ENCODE measurements at places on chromosomes 12 and 14.

DNA sequence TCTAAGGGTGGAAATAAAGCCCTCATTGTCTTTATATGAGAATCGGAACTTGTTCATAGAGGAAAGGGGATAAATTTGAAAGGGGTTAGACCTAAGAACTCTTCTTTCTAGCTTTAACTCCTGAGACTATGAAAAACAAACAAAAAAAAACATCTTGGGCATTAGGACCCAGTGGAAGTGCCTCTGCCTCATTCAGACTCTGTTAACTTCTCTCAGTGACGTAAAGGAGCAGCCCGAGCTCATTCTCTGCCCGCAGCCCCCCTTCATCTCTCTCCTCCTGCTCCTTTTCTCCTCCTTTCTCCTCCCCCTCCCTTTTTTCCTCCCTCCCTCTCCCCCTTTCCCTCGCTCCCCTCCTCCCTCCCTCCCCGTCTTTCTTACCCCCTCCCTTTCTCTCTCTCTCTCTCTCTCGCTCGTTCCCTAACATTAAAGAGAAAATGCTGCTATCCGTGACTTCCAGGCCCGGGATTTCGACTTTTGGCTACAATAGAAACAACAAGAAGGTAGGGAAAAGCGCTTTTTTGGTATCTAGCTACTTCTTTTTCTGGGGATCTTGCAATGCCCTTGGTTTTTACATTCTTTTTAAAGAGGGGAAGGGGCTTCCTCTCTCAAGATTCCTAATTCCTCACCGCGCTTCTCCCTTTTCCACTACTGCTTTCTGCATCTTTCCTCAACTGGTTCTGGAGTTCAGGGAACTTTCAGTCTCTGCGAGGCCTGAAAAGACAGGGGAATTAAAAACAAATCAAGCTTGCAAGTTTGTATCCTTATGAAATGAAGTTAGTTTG is at the start of gene RBMS2:
RBMS2 (plus strand) TSS at position 231 of the 782 bp plus-strand sequence; CDS start at position 435, 204 bp downstream.
- peak; percentile 94 for DNase-seq

DNA sequence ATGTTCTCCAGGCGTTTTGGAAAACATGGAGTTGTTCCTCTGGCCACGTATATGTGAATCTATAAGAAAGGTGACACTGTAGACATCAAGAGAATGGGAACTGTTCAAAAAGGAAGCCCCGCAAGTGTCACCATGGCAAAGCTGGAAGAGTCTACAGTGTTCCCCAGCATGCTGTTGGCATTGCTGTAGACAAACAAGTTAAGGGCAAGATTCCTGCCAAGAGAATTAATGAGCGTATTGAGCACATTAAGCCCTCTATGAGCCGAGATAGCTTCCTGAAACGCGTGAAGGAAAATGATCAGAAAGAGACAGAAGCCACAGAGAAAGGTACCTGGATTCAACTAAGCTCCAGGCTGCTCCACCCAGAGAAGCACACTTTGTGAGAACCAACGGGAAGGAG is 92.5 kb upstream of the EIF5 start:
- DNase-seq, result no peak

DNA sequence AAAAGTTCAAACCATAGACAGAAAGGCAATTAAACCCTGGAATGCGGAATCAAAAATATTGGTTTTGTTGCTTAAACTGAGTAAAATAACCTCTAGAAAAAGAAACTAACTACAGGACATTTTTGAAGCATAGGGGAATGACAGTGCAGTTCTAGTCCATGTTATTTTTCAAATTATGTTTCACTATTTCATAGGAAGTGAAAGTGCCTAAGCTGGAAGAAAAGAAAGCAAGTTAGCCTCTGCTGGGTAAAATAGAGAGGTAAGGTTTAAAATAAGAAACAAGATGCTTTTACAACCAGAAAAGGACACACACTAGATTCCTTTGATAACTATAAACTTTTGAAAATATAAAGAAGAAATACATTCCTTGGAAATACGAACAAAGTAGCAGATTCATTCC is 1.1 kb downstream of the CLECL1 start:
- no peak for DNase-seq

- peak; percentile 46 for DNase-seq
Observed at GRCh38 chr14:90808759-90809529, 7.3 kb downstream of the TTC7B start.

DNA sequence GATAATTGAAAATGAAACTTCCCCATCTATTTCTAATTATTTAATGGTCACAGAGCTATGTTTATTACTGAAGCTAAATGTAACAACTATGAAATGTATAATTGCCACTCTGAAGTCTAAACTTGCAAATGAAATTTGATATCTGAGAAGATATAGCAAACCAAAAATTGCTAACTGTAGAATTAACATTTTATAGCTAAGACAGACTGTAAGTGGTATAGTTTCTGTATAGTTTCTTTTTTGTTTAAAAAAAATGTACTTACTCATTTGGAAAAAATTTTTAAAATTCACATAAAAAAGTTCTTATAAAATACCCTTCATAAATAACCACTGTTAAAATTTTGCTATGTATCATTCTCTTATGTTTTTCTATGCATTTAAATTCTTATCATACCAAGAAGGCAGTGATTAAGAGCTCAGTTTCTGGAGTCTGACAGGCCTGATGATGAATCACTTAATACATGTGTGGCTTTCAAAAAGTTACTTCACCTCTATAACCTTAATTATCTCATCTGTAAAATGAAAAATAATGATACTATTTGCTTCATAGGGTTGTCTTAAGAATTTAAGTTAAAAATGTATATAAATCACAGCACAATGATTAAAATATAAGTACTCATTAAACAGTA is 214.7 kb upstream of the GARIN2 start:
- peak; percentile 92 for DNase-seq

- DNase-seq, result no peak
Observed at GRCh38 chr12:64229796-64230195, 7.7 kb upstream of the KICS2 start.

GRCh38 chr12:121345151-121345815 is 6.9 kb downstream of the ANAPC5 start:
- DNase-seq, result no peak

- DNase-seq, result no peak
Observed at GRCh38 chr14:69288956-69289705, 29.2 kb downstream of the GALNT16 start.

DNA sequence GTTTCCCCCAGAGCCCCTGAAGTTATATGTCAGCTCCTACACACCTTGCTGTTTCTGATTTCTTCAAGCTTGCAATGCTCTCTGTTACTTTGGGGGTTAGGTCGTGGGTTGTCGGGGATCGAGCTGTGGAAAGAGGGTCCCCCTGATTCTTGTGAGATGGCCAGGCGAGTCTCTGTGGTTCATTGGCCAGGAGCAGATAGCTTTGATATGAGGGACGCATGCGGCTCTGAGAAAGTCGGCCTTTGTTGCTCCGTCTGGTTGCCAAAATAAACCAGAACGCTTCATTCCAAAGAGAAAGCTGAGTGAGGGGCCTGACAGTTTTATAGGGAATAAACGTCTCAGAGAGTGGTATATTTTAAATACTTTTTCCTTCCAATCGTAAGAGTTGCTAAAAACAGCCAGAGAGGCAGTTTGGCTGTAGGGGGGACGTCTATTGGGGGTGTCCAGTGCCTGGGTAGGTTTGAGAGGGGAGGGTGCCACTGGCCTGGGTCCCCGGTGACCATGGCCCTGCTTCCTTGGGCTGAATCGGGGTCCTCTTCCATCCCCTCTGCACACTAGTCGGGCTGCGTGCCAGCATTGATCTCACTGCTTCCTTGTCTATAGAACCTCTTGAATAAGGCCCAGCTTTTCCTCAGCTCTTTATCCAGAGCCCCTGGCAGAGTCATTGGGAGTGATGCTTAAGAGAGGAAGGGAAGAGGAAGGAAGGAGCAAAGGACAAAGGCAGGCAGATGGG is 18.9 kb downstream of the CCND2 start:
- DNase-seq, result no peak

GRCh38 chr12:132270969-132271754 is 58.2 kb downstream of the GALNT9 start:
- no peak for DNase-seq

GRCh38 chr14:34331728-34332623 is 130.1 kb downstream of the SPTSSA start:
- peak; percentile 55 for DNase-seq

- no peak for DNase-seq
Observed at GRCh38 chr12:44711736-44712135, 164.4 kb downstream of the NELL2 start.

DNA sequence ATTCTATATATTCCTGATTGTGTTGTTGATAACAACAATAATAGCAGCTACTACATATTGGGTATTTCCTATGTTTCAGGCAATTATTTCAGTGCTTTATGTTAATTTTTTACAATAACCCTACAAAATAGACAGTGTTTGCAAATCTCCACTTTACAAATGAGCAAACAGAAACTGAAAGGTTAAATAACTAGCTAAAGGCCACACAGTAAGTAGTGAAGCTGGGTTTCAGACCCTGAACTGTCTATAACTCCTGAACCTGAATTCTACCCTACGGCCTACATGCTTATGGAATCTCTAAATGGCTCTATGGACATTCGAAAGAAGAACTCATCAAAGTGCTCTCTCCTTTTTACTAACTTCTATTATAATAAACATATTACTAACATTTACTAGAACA is 19.7 kb upstream of the NUDT4 start:
- no peak for DNase-seq

DNA sequence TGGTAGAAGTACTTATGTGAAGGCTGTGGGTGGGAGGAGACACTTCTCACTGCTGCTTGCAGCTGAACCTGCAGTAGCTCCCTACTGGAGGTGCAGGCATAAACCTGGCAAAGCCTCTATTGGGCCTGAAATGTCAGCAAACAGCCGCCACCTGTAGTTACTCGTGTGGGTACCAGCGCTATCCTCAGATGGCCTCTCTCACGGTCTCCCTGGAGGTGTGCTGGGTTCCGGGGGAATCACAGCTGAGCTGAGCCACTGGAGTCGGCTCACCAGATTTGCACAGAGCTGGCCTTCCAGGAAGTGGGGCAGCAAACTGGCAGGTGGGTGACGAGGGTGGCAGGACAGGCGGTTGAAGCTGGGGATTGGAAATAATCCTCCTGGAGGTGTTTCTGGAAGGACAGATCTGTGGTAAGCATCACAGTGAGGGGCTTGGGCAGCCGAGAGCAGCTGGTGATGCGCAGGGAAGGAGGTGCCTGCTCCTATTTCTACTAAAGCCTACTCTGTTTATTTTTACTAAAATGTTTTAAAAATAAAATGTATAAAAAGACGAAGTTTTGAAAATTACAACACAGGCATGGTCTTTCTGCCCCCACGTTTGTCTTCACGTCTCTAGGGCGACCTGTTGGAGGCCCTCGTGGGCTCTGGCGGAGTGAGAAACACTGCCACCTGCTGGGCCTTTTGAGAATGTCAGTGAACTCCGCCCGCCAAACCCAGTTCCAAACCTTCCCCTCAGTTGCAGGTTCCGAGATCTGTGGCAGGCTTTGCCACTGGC is 67.8 kb upstream of the PLEKHG3 start:
- peak; percentile 69 for DNase-seq

GRCh38 chr12:85985996-85986395 is 111.9 kb downstream of the NTS start:
- no peak for DNase-seq

- DNase-seq, result no peak
Observed at GRCh38 chr12:116934908-116935705, 24.4 kb downstream of the FBXW8 start.

DNA sequence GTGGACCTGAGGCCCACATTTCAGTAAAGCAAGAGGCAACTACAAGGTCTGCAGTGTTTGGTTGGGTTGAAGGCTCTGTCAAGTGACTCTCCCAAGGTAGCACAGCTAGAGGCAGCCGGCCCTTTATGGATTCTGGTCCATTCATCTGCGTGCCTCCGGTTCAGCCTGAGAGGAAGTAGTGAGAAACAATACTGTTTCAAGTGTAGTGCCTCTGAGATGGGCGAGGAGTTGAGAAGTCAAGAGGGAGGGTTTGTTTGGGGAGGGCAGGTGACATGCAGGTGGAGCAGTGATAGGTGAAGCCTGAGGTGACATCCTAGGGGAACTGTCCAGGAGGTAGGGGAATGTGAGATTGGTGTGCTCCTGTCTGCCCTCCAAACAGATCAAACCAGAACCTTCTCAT is 933.5 kb downstream of the VRK1 start:
- no peak for DNase-seq

DNA sequence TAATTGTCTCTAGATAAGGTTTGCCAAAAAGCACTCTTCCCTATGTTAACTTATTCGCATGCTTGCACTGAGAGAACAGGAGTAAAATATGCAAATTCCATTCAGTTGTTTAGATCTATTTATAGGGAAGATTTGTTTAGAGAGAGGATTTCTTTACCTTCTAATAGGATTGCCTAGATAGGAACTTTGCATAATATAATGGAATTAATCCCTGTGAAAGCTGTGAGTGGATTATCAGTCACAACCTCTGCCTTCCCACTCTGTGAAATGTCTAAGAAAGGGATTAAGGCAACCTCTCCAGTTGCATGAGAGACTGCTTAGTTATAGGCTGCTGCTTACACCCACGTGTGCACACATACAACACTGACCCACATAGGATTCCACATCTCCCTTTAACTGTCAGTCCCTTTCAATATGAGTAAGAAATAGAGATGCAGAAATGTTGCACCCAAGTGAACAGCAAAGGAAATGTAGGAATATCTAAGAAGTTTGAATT is 83.2 kb downstream of the ALG10B start:
- no peak for DNase-seq

GRCh38 chr12:103128862-103129501 is 171.5 kb downstream of the ASCL1 start:
- DNase-seq, result no peak

GRCh38 chr14:61564618-61565091 is 130.7 kb upstream of the HIF1A start:
- peak; percentile 99 for DNase-seq

DNA sequence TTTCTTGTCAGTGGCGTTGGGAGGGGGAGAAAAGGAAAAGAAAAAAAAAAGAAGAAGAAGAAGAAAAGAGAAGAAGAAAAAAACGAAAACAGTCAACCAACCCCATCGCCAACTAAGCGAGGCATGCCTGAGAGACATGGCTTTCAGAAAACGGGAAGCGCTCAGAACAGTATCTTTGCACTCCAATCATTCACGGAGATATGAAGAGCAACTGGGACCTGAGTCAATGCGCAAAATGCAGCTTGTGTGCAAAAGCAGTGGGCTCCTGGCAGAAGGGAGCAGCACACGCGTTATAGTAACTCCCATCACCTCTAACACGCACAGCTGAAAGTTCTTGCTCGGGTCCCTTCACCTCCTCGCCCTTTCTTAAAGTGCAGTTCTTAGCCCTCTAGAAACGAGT is 1.9 kb downstream of the ASCL1 start:
- no peak for DNase-seq

- no peak for DNase-seq
Observed at GRCh38 chr12:42468341-42468821, 121.2 kb downstream of the PRICKLE1 start.

DNA sequence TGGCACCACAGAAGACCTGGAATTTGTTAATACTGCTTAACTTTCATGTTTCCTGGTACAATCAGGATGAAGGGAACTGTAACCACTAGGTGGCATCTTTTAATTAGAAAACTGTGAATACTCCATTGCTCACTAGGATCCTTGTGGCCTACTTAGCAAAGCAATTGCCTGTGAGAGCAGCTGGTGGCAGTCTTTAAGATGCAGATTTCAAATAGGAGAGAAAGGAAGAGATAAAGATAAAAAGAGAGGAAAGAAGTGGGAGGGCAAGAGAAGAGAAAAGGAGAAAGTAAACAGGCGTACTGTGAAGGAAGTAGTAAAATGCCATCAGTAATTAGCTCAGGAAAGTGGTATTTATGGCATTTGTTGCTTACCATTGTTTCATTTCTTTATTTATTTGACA is 114.5 kb downstream of the RAD51B start:
- peak; percentile 80 for DNase-seq

GRCh38 chr14:101862711-101863110 is 101.2 kb downstream of the PPP2R5C start:
- no peak for DNase-seq
